A549 treated with GW870086 at 1 μM for 4 hours (cell line): ENCODE measurements at places on chromosomes 5 and 9. TPM values are rescaled to one million over a fixed set of nuclear protein-coding genes. Genes with fewer than 3 reads are reported as not detected.

Gene CYLC2
- not detected in 5 replicates for total RNA-seq

Gene PCDHA9
- 0.02 to 0.07 TPM in 2 of 5 replicates, not detected in the others for total RNA-seq

Gene PAEP
- 0.41 to 0.47 TPM (median 0.45 TPM) in 4 of 5 replicates, not detected in the other for total RNA-seq

Gene FOXD4L5
- total RNA-seq = not detected in 5 replicates

Gene QRFP
- total RNA-seq = not detected in 5 replicates

Gene ADGRV1
- total RNA-seq = 0.46 to 1.3 TPM (median 0.83 TPM) in 5 replicates

Gene BTNL8
- not detected in 5 replicates for total RNA-seq
